Right cardiac atrium (tissue), 5 donors: ENCODE measurements at places on chromosomes 1 and 21. TPM values are rescaled to one million over a fixed set of nuclear protein-coding genes. Genes with fewer than 3 reads are reported as not detected.

- no peak for DNase-seq
Observed at GRCh38 chr1:183164340-183164739, 21.7 kb upstream of the LAMC2 start.

DNA sequence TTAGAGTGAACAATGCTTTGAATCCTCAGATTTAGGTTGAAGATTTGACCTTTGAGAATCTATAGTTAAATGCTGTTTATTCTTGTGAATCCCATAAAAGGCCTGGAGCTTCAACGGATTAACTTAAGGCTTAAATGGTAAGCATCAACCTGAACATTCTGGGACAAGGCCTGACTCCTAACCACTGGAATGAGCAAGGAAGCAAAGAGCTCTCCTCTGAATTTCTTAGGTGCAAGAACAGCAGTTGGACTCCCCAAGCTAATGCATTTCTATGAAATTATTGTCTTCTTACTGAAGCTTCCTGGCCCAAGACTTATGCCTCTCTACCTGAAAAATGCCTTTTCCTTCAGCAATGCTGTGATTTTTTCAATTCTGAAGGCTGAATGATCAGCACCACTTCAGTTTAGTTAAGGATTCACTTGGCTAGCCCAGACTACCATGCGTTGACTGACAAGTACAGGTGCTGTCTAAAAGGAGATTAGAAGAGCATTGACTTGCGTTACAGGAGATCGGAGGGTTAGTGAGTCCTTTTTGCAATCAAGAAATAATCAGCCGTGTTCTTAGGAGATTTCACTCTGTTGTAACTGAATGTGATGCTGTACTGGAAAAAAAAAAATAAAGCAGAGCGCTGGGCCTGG, 178.5 kb downstream of the ZC3H11B start:
- DNase-seq = no peak

DNA sequence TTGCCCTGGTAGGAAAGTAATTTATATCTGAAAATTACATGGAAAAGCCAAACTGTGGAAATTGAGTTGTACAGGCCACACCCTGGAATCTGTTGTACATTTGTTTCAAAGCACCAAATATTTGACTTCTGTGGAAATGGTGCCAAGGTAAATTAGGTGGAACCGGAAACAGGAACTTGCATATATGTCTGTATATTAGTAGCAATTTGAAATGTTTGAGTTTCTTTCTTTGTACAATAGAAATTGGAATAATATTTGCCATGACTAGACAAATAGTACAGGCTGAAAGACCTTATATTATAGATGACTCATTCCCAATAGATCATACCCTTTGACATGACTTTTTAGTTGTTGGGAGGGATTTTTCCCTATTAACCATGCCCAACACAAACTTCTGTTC, 10.5 kb upstream of the TAF1A start:
- DNase-seq = no peak

- peak; percentile 48 for DNase-seq
Observed at GRCh38 chr21:46110499-46111192, 12.7 kb downstream of the COL6A2 start.

GRCh38 chr1:43047135-43047534, 88.5 kb upstream of the SLC2A1 start:
- DNase-seq = no peak

GRCh38 chr1:43465505-43466067, 11.9 kb upstream of the HYI start:
- no peak for DNase-seq

DNA sequence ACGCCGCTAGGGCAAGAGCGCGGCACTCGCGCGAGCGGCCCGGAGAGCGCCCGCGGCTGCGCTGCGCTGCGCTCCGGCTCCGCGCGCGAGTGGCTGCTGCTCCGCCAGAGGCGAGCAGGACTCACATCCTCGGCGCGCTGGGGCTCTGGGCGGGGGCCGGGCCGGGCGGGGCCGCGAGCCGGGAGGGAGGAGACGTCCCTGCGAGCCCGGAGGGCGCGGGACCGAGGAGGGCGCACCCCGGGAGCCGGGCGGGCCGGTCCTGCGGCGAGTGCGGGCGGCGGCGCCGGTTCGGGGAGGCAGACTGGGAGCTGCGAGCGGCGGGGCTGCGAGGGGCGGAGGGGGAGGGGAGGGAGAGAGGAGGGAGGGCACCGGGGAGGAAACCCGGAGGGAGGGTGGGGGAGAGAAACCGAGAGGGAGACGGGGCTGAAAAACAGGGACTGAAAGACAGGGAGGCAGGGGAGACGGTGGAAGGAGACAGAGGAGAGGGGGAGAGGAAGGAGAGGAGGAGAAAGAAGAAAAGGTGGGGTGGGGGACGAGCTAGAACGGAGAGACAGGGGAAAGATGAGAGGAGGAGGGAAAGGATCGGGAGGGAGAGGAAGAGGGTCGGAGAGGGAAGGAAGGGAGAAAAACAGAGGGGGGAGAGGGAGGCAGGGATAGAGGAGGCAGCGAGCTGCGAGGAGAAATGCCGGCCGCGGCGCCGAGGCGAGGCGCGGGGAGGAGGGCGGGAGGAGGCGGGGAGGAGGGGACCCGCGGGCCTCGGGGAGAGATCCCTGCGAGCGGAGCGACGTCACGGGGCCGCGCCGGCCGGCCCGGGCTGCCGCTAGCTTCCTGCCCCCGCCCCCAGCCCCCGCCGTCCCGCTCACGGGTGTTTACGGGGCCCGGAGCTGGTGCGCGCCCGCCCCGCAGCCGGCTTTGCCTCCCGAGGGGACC, at the start of gene CAMK2N1:
Gene CAMK2N1 (minus strand): TSS at position 684 of the 930 bp plus-strand sequence. CDS start 831 bp downstream, outside the sequence.
- peak; percentile 92 for DNase-seq

- DNase-seq = peak; percentile 75
Observed at GRCh38 chr1:7784492-7785071, 491 bp downstream of the PER3 start.

DNA sequence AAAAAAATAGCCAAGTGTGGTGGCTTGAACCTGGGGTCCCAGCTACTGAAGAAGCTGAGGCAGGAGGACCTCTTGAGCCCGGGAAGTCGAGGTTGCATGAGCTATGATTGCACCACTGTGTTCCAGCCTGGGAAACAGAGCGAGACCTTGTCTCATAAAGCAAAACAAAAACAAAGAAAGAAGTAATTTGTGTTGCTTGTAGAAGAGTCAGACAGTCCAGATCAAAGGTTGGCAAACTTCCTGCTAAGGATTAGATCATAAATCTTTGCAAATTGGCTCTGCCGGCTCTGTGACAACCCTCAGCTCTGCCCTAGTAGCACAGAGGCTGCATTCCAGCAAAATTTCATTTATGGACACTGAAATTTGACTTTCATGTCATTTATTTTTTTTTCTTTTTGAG, 19.0 kb upstream of the MFN2 start:
- no peak for DNase-seq

GRCh38 chr21:27154451-27155129, 187.7 kb upstream of the ADAMTS5 start:
- DNase-seq = no peak

- DNase-seq = no peak
Observed at GRCh38 chr1:152168535-152168868, 9.5 kb upstream of the RPTN start.

DNA sequence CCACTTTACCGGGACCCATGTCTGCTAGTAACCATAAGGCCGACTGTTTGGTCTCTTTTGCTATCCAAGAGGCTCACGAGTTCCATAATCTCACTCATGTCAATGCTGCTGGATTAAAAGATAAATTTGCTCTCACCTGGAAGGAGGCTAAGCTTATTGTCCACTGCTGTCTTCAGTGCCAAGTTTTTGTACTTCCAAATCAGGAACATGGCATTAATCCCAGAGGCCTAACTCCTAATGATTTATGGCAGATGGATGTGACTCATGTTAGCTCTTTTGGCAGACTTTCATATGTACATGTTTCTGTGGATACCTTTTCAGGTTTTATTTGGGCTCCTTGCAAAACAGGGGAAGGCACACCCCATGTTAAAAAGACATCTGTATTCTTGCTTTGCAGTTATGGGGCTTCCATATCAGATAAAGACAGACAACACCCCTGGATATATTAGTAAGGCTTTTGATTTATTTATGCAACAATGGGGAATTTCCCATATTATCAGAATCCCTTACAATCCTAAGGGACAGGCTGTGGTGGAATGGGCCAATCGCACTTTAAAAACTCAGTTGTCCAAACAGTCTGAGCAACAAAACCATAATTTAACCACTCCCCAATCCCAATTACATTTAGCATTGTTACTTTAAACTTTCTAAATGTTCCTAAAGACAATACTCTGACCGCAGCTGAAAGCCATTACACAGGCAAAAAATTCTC, 162.7 kb downstream of the IER5 start:
- DNase-seq = no peak

DNA sequence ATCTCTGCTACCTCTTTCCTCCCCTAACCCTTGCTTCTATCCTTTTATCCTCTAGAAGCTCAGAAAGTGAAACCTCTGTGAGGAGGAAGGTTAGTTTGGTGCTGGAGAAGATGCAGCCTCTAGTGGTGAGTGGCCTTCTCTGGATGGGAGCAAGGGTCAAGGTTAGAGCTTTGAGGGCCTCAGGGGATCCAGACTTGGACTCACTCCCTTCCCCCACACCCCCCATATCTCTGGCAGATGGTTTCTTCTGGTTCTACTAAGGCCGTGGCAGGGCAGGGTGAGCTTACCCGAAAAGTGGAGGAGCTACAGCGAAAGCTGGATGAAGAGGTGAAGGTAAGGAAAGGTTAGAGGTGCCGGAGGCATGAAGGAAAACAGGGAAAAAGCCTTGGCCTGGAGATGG, 9.2 kb downstream of the CGN start:
- no peak for DNase-seq

GRCh38 chr21:45699966-45700365, 56.4 kb downstream of the PCBP3 start:
- no peak for DNase-seq

DNA sequence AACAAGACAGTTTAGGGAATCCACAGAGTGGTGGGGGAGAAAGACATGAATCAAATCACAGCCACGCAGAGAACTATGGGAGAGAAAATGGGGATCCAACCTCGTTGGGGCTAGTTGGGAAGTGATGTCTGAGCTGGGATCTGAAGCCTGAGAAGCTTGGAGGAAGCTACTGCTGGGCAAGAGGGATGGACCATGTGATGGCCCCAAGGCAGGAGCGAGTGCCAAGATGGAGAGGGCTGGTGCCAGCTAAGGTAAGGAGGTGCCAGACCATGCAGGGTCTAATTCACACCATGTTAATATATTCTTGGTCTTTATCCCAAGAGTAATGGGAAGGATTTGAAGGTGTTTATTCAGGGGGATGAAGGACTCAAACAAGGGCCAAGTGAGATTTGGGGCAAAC, 18.2 kb upstream of the TCEA3 start:
- DNase-seq = no peak

- DNase-seq = no peak
Observed at GRCh38 chr1:244207042-244207934, 156.2 kb downstream of the ZBTB18 start.

- no peak for DNase-seq
Observed at GRCh38 chr1:160666079-160666442, 19.2 kb upstream of the SLAMF1 start.

GRCh38 chr1:244068567-244068966, 17.5 kb downstream of the ZBTB18 start:
- DNase-seq = no peak

DNA sequence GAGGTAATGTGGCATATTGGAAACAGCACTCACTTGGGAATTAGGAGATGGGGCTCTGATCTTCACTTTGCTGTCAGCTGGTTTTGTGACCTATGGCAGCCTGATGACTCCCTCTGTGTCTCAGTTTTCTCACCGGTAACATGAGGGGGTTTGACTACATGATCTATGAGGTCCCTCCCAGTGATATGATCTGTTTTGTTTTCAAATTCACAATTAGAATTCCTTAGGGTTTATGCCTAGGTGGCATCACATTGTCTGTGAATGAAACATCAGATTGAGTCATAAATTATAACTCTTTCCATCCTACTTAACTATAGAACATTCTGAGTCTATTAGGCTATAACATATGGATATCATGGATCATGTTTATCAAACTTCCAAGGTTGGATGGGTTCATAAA, 386.6 kb downstream of the PTBP2 start:
- no peak for DNase-seq

DNA sequence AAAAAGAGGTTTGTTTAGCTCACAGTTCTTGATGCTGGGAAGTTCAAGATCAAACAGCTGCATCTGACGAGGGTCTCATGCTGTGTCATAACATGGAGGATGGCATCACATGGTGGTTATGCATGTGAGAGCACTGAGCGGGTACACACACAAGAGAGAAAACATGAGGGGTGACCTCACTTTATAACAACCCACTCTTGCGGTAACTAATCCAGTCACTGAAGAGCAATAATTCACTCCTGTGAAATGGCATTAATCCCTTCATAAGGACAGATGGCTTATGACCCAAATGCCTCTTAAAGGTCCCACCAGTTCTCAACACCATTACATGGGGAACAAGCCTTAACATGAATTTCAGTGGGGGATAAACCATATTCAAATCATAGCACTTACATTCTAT, 23.2 kb upstream of the CHIT1 start:
- no peak for DNase-seq

GRCh38 chr1:228085287-228085951, 2.9 kb downstream of the ARF1 start:
- peak; percentile 67 for DNase-seq

CFAP126 gene
- not detected for polyA plus RNA-seq

SLC45A1 gene
- polyA plus RNA-seq = 2.5 TPM

RAD54L gene
- 0.16 TPM for polyA plus RNA-seq

RASSF5 gene
- 9.3 TPM for polyA plus RNA-seq

PPIE gene
- 37.6 TPM for polyA plus RNA-seq

KLHDC8A gene
- 0.36 TPM for polyA plus RNA-seq

RXRG gene
- polyA plus RNA-seq = 1.4 TPM

SPAG17 gene
- 0.02 TPM for polyA plus RNA-seq

GPR3 gene
- 1.7 TPM for polyA plus RNA-seq

GCSAML gene
- not detected for polyA plus RNA-seq

FMO2 gene
- 41.0 TPM for polyA plus RNA-seq

LMX1A gene
- not detected for polyA plus RNA-seq

CACNA1S gene
- polyA plus RNA-seq = not detected
